AG10803 (cell line): ENCODE measurements at places on chromosomes 7 and 10.

GRCh38 chr7:85464042-85464651, 277.3 kb upstream of the SEMA3D start:
- DNase-seq = no peak

GRCh38 chr7:141785706-141786552, 4.1 kb upstream of the TAS2R5 start:
- peak; percentile 53 for DNase-seq

DNA sequence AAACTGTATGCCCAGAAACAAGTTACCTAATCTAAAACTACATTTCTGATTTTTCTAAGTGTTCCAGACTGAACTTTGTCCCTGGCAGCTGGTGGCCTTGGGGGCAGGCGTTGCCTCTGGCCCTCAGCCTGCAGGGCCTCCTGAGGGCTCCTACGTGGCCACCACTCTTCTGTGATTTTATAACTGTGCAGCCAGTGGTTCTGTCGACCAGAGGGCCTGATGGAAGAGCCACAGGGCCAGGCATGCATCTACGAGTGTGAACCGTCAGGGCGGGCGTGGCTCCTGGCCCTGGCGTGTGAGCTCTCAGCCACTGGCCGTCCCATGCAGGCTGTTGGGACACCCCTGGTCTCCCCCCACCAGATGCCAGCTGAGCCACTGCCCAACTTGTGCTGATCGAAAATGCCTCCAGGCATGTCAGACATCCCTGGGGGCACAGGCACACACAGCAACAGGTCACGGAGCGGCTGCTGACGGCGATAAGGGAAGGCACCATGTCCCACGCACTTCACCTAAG, 173.4 kb downstream of the ZMYND11 start:
- DNase-seq = no peak

GRCh38 chr7:93958216-93958615, 36.7 kb downstream of the GNG11 start:
- no peak for DNase-seq

- DNase-seq = no peak
Measured at GRCh38 chr7:55178863-55179773, 160.3 kb downstream of the EGFR start.

GRCh38 chr7:92485974-92486373, 8.2 kb upstream of the ERVW-1 start:
- no peak for DNase-seq

DNA sequence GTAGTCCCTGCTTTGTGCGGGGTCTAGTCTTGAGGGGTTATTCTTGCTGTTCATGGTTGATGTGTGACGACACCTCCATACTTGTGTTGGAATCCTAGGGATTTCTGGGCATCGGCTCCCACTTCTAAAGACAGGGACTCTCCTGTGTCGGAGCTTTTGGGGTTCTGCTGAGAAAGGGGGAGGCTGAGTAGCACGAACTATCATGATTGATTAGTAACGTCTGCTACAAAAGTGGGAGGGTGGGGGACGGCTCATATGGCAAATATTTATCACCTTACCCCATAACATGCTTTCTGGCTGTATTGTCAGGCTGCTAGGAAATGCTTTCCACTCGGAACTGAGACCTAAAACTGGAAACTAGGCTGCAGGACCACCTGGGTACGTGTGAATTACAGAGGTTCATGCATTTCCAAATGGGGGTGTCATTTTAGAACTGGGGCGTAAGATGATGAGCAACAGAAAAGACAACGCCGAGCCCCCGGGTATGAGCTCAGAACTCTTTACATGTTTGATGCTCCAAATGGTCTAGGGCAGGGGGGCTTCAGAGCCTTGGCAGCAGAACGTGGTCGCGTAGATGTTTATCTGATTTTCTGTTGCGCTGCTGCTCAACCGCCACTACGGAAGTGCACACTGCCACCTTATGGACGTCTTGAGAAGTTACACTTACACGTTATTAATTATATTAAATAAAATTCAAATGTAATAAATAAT, 15.1 kb upstream of the NME8 start:
- DNase-seq = peak; percentile 53

GRCh38 chr7:16711730-16712129, 41.8 kb upstream of the TSPAN13 start:
- peak; percentile 62 for DNase-seq

- DNase-seq = no peak
Measured at GRCh38 chr10:1166828-1167275, 110.7 kb downstream of the WDR37 start.

DNA sequence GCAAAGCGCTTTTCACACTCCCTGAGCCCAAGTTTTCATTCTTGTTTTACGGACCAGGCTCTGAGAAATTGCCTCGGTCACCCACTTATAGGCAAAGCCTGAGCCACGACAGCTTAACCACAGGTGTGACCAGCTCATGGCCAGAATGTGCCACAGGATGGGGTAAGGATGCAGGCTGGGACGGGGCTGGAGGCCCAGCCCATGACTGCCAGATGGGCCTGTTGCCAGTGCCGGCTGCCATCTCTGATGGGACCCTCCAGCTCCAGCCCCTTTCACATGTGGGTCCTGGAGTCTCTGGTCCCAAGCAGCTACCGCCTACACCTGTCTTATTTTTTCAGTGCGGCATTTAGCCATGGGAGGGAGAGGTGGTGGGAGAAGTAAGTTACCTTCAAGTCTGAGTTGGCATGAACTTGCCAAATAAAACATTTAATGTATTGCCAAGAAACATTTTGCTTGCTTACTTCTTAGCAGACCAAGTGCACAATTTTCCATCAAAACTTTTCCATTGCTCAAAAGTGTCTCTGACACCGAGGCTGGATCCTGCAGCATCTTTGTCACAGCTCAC, 142.6 kb downstream of the GRK5 start:
- no peak for DNase-seq

DNA sequence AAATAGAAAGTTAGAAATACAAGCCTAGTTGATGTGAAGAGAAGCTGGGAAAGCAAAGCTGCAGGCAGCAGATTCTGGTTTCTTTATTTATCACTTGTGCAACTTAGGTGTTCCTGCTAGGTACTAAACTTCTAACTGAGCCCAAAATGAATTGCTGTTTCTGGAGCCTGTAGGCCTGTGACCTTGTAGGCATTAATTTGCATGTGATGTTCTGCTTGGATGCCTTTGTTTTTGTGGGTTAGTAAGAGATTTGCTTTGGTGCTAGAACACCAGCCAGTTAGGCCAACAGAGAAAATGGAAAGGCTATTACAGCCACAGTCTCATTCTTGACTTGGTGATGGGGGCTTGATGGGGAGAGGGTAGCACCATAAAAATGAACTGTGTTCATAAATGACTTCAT, 370.7 kb downstream of the PPP1R3A start:
- no peak for DNase-seq

DNA sequence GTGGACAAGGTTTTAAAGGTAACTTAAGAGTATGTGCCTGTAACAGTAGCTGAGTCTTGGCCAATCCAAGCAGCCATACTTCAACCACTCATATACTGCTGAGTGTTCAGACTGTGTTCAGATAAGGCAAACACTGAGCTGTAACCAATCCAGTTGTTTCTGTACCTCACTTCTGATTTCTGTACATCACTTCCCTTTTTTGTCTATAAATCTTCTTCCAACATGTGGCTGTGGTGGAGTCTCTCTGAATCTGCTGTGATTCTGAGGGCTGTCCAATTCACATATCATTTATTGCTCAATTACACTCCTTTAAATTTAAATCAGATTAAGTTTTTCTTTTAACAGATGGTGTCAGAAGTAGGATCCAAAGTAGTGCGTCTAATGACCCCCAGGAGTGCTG, 149.5 kb upstream of the PHF14 start:
- DNase-seq = no peak

GRCh38 chr7:45704683-45705016, 130.5 kb downstream of the ADCY1 start:
- DNase-seq = no peak

DNA sequence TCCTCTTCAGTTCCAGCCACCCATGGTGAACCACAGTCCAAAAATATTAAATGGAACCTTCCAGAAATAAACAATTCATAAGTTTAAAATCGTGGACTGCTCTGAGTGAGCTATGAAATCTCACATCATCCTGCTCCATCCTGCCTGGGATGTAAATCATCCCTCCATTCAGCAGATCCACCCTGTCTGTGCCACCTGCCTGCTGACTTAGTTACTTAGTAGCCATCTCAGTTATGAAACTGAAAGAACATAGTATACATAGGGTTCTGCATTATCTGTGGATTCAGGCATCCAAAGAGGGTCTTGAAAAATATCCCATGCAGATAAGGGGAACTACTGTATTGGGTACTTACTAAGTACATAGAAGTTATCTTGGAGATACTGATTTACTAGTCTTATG, 89.0 kb downstream of the ST8SIA6 start:
- DNase-seq = no peak

GRCh38 chr10:43029043-43029442, 47.8 kb upstream of the RET start:
- no peak for DNase-seq

DNA sequence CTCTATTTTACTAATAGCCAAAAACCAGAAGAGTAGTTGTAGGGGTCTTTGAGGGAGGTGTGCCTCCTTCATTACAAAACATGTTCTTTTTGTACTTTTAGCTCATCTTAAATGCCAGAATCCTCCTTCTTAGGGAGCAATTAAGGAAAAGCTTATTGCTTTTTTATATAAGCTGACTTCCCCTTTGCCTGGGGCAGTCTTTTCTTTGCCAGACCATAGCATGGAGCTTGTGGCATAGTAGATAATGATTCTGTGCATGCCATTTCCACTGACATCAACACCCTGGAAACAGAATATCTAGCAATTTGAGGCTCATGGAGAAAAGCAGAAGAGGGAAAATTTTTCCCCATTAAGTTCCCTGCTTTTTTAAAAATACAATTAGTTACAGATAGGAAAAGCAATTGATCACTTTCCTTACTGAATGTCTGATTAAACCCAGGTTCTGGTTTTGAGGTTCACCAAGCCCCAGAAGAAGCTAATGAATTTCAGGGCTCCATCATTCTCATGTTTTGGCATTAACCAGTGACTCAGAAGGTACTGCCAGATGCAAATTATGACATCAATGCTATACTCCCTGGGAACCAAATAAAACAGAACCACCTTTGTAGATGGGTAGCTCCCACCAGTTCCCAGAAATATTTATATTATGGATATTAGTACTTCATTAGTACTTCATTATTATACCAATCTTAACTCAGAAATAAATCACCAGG, 410.6 kb downstream of the KCNMA1 start:
- peak; percentile 22 for DNase-seq

DNA sequence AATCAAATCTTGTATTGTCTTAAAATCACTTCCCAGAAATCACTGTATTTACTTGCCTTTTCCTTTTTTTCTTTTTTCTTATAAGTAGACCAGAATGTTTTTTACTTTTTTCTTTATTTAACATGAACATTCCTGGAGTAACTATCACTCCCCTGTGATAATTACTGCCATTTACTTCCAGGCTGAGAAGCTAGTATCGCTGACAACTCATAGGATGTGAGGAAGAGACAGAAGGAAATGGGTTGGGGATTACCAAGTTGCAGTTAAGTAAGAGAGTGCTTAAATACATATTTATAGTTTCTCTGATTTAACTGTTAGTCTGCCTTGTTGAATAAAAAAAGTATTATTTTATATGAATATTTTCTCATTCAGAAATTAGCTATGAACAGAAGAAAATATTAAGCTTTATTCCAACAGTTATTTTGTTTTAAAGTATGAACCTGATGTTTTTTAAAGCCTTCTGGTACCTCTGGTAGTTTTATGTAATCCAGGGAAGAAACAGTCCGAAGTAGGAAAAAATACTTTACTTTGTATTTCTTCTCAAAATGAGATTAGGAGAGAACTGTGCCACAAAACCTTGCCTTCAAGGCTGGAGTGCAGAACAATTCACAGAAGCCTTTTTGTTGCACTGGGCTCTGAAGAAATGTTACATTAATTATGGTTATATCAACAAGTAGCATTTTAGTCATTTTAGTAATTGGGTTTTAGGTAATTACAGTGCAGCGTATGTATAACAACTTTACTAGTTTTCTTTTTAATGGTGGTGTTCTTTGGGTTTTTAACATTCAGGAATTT, 72.8 kb downstream of the SHOC2 start:
- DNase-seq = peak; percentile 13

- DNase-seq = peak; percentile 16
Measured at GRCh38 chr7:130279286-130279685, 12.6 kb downstream of the CPA2 start.

DNA sequence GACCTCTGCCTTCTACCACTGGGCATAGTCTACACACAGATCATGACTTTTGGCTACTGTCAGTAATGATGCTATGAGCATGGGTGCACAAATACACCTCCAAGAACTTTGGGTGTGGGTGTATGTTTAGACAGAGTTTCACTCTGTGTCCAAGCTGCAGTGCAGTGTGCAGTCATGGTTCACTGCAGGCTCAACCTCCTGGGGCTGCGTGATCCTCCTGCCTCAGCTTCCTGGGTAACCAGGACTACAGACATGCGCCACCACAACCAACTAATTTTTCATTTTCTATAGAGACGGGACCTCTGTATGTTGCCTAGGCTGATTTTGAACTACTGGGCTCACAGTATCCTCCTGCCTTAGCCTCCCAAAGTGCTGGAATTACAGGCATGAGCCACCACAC, 194.4 kb downstream of the NSUN6 start:
- no peak for DNase-seq

GRCh38 chr10:34489973-34490745, 324.9 kb downstream of the PARD3 start:
- peak; percentile 42 for DNase-seq
